ENCODE measurements at places on chromosomes 1 and 21.
A peak's percentile ranks its signal among the peaks of the same experiment; 100 is the strongest.

DNA sequence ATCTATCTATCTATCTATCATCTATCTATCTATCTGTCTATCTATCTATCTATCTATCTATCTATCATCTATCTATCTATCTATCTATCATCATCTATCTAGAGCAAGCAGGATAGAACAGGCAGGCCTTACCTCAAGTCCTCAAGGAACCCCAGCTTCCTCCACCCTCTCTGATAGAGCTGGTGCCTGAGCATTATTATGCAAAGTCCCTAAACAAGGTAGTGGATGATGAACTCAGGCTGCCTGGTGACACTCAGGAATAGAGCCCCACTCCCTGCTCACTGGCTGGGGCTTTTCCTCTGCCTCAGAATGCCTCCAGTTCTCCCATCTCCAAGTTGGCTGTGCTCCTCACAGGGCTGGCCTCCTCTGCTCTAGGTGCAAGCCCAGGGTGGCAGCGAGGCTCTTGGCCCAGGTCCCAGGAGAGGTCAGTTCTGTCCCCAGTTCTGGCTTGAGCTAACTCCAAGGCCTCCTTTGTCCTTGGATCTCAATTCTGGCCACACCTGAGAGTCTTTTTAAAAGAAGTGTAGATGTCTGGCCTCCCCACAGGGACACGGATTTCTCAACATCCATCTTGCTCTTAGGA is 60.2 kb downstream of the PCP4 start:
- no peak for DNase-seq

DNA sequence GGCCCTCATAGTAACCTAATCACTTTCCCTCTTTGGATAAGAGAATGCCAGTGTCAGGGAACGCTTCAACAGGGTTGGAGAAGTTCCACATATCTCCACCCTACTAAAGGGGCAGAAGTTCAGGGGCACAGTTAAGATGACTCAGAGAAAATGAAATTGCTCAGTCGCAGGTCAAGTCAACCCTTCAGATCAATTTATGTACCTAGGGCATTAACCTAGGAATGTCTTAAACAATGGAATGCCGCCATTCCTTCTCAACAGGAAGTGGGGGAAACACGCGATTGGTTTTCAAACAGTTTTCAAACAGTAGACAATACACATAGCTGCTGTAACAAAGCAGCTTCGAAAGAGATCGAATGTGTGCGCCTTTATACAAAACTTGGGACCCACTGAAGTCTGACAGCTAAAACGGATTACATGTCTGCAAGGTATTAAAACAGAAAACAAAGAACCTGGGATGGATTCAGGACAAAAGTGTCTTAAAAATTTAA is 897 bp downstream of the SLC25A24 start:
- DNase-seq, result no peak

- no peak for DNase-seq
Observed at GRCh38 chr21:34813266-34813894, 144.6 kb downstream of the CLIC6 start.

DNA sequence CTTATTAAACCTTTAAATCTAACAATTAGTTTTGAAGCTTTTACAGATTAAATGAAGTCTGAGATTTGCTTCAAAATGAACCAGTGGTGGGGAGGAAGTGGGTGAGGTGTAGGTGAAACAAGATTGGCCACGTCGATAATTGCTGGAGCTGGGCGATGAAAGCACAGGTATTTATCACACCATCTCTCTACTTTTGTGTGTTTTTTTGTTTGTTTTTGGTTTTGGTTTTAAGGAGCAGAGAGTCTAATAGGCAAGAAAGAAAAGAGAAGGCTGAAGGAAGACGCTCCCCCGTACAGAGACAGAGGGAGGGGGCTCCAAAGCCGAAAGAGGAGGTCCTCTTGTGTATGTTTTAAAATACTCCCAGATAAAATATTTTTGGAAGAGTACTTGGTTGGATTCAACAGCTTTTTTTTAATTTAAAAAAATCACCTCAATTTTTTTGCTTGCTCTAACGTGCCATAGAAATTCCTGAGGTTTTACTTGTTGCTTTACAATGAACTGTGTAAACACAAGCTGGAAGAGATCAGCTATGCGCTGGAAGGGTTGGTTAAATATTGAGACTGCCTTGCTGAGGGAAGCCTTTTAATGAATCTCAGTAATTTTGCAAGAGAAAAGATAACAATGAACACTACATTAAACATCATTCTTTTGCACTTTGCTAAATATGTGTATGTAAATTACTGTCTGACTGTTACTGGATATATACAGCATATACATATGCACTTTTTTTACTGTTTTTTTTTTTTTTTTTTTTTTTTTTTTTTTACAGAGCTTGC is 6.7 kb upstream of the LGALS8 start:
- DNase-seq, result no peak

DNA sequence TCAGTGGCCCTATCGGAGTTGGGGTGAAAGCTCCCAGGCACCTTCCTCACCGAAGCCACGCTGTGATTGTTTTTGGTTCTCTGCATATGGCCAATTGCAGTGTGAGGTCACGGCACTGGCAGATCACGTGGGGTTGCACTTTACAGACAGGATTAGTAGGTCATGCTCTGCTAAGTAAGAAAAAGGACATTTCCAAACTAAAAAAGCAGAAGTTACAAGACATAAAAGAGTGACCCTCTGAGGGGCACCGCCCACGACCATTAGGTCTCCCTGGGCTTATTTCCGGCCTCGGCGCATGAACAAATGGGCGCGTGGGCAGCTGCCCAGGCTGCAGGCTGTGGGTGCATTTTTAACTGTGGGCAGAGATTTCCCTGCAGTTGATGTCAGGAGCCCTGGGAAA is 2.0 kb downstream of the CAPN9 start:
- DNase-seq, result no peak

DNA sequence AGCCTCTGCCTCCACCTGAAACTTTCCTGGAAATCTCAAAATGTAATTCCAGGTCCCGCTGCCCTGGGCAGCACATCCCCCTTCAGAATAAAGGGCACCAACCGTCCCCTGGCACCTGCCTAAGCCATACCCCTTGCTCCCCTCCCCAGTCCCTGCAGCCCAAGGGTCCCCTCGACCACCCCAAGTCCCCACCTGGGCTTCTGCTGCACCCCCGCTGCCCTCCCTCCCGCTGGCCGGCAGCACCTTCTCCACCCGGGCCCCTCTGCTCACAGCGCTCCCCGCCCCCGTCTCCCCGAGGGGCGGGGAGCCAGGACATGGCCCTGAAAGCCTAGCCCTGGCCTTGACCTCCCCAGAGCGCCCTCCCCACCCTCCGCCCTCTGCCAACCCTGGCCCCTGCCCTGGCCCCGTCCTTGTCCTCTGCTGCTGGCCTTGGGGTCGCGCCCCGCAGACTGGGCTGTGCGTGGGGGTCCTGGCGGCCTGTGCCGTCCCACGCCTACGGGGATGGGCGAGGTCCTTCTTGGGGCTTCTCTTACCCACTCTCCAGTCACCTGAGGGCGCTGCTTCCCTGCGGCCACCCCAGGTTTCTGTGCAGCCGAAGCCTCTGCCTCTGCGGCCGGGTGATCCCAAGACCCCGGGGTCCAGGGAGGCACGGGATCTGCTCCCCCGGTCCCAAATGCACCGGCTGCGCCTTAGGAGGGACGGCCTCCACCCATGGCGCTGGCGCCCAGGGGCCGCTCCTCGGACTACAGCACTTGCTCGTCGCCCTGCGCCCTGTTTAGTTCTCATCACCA is 41.7 kb downstream of the WDR4 start:
- no peak for DNase-seq

DNA sequence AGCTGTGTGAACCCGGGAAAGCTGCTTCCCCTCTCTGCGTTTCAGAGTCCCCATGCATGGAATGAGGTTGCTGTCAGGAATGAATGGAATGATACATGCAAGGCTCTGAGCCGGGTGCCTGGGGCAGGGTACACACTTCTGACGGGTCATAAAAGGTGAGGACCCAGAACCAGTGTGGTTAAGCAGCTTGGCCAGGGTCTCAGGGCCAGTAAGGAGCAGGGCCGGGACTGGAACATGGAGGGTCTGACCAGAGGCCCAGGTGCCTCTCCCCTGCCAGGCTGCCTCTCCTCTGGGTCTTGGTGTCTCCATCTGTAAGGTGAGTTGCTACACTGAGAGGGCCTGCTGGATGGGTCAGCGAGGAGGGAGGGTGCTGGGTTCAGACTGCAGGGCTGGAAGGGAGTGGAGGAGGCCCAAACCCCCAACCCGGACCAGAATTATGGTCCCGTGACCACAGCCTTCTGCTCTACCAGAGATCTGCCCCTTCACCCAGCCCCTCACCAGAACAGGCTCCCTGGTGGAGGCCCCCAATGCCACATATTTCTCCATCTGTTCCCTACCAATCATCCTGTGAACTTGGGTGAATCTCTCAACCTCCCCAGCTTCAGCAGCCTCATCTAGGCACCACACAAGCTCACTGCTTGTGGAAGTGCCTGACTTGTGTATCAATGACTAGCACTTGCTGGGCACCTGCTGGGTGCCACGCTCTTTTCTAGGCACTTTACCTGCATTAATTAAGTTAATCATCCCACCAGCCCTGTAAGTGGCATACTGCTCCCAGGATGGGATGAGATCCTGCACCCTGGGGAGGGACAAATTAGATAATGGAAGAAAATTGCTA is 16.2 kb upstream of the LRP8 start:
- DNase-seq, result no peak

- no peak for DNase-seq
Observed at GRCh38 chr1:167084757-167085156, 5.4 kb downstream of the GPA33 start.

DNA sequence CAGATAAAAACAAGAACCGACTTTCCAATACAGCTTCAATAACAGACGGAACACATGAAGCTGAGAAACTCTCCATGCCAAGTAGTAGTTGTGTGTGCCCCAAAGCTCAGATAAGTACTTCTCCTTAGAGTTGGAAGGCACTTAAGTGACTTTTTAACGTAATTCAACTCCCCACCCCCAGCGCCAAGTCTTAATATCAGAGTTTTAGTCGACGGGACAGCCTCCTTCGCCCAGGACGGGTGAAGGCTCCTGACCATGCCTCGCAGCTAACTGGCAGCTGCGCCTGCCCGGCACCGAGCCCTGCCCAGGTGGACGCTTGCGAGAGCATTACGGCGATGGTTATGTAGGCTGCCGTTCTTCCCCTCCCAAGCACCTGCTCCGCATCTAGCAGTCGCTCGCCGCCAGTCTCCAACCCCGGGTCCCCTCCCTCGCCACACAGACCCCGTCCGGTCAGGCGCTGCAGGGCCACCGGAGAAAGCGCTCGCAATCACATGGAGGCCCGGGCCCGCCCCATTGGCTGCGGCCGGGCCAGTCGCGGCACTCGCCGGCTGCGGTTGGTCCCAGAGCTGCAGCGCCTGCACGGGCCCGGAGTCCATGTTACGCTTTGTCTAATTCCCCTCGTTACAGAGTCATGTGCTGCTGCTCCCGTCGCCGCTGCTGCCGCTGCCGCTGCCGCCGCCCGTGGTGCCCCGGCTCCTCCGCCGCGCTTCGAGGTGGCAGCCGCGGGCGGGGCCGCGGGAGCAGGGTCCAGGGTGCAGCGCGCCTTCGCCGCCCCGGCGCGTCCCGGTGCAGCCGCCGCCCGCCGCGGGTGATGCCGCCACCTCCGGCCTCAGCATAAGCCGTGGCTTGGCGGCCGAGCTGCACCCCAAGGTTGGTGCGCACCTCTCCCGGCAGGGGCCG is at the start of gene LRRC8D:
Gene LRRC8D, plus strand, starts transcription at position 611 of the 900 bp plus-strand sequence. CDS start 112,037 bp downstream, outside the sequence.
- DNase-seq, result peak; percentile 46

GRCh38 chr21:46039891-46040660 is 57.8 kb upstream of the COL6A2 start:
- DNase-seq, result no peak

- no peak for DNase-seq
Observed at GRCh38 chr1:36879613-36880012, 154.7 kb downstream of the GRIK3 start.

DNA sequence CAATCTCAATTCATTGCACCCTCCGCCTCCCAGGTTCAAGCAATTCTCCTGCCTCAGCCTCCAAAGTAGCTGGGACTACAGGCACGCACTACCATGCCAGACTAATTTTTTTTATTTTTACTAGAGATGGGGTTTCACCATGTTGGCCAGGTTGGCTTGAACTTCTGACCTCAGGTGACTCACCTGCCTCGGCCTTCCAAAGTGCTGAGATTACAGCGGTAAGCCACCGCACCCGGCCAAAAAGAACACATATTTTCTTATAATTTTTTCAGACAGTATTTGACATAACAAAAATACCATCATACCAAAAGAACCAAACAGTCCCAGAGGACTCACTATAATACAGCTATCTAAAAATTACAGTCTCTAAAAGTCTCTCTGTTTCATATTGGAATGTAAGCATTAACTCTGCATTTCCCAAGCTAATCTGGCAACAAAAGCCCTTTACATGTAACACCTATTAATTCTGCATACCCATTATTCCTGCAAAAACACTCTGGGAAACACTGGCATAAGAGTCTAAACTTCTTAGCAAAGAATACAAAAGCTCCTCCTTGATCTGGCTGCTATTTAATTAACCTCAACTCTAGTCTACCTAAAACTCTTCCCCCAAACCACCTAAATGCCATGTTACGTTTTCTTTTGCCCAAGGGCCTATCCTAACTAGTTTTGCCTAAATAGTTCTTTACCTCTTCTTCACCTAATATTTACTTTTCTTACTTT is 26.9 kb downstream of the WDR26 start:
- no peak for DNase-seq

DNA sequence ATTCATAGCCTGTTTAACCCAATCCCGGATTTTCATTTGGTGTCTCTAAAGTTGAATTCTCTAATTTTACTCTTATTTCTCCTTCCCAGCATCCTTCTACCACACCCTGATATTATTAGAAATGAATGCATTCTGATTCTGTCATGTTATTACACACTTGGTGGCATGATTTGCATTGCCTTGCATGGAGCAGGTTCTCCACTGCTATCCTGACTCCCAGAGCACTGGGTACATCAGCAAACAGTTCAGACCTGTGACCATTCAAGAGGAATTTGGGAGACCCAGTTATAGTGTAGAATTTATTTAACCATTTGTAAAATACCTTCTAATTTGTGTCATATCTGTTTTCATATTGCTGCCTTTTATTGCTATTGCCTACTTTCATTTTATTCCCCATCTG is 2.6 kb downstream of the LRRC8B start:
- no peak for DNase-seq

GRCh38 chr1:205440476-205441317 is 15.1 kb downstream of the BLACAT1 start:
- DNase-seq, result peak; percentile 38

- no peak for DNase-seq
Observed at GRCh38 chr1:65744731-65745130, 48.0 kb upstream of the PDE4B start.

DNA sequence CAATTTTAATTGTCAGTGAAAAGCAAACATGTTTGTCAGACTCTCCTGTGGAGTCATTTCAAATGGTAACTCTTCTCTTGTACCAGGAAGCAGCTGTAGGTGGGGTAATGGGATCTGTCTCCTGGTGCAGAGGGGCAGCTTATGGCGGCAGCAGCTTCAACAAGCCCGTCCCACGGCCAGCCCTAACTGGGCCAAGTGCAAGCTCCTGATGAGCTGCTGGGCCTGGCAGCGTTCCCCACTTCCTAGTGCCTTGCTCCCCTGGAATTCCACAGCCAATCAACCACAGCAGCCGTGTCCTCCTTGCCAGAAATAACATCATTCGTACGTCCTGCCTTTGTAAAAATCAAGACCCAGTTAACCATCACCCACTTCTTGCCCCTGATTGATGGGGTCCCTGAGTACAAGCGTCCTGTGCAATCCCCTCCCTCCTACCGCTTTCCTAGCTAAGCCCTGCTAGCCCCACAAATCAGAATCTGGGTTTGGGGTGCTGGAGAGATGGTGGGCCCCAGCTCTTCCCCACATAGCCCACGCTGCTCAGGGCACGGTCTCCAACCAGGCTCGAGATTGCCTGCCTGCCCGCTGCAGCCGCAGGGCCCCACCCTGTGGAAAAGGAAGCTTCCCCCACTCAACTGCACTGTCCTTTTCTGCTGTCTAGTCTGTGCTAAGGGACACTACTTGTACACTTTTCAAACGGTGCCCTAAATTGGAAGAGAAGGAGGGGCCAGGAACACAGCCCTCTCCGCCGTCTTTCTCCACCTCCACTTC is 61.2 kb downstream of the TOR1AIP2 start:
- no peak for DNase-seq

Measured in stimulated activated CD4-positive, alpha-beta T cell treated with anti-CD3 and anti-CD28 coated beads, Interleukin-15, amount 100 ng/mL, for 1 hour (primary cell).